T-cell (primary cell): ENCODE measurements at places on chromosomes 1 and 21.

- no peak for DNase-seq
These were observed 16.1 kb downstream of the F5 start for GRCh38 chr1:169570172-169570574.

- DNase-seq = no peak
These were observed 30.0 kb downstream of the IARS2 start for GRCh38 chr1:220123889-220124288.

DNA sequence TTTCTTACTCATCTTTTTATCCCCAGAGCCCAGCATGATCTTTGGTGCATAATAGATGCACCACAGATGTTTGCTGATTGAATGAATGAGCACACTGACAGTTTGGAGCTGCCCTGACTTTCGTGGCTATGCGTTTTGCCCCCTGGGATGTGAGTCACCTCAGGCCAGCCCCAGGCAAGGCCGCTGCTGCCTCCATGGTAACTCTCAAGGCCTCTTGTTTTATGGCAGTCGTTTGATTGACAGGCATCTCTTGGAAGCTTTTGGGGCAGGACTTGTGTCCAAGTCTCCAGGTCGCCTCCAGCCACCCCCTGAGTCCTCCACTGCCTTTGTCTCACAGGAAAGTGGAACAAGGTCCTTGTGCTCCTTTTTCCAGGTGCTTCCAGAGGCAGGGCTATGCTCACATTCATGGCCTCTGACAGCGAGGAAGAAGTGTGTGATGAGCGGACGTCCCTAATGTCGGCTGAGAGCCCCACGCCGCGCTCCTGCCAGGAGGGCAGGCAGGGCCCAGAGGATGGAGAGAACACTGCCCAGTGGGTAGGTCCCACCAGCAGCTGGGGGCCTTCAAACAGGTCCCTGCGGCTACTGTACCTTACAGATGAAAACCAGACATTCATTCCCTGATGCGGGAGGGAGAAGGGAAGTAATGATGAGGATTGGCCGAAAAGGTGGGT, 11.2 kb downstream of the PSEN2 start:
- no peak for DNase-seq

DNA sequence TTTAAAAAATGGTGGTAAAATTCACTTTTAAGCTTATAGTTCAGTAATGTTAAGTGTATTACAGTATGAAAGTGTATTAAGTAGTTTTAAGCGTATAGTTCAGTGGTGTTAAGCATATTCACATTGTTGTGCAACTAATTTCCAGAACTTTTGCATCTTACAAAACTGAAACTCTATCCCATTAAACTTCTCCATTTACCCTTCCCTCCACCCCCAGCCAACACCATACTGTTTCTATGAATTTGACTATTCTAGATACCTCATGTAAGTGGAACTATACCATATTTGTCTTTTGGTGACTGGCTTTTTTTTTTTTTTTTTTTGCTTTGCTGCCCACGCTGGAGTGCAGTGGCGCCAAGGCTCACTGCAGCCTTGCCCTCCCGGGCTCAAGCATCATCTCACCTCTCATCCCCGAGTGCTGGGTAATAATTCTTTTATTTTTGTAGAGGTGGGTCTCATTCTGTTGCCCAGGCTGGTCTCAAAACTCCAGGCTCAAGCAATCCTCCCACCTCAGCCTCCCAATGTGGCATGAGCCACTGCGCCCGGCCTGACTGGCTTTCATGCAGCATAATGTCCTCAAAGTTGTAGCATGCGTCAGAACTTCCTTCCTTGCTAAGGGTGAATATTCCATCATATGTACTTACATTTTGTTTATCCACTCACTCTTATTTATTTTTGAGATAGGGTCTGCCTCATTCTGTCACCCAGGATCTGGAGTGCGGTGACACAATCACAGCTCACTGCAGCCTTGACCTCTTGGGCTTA, 45.1 kb upstream of the BMP8B start:
- DNase-seq = no peak

DNA sequence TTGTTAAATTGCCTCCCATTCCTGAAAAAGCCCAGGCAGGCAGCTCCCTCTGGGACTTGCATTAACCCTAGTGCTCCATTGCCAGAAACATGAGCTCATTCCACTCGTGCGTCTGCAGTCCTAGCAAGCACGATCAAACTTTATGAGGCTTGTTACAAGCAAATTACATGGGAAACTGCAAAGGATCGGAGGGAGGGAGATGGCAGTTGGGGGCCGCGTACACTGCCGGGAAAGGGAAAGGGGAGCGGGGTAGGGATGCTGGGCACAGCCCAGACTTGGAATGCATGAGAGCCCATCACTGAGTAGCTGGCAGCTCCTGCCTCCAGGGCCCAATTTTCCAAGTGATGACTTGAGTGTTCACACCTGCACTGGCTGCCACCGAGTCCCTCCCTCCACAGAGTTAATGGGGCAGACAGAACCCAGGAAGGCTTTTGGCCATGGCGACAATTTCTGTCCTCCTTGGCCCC, 169.9 kb downstream of the BRINP2 start:
- no peak for DNase-seq

GRCh38 chr1:81314513-81315233, 486.1 kb upstream of the ADGRL2 start:
- no peak for DNase-seq

DNA sequence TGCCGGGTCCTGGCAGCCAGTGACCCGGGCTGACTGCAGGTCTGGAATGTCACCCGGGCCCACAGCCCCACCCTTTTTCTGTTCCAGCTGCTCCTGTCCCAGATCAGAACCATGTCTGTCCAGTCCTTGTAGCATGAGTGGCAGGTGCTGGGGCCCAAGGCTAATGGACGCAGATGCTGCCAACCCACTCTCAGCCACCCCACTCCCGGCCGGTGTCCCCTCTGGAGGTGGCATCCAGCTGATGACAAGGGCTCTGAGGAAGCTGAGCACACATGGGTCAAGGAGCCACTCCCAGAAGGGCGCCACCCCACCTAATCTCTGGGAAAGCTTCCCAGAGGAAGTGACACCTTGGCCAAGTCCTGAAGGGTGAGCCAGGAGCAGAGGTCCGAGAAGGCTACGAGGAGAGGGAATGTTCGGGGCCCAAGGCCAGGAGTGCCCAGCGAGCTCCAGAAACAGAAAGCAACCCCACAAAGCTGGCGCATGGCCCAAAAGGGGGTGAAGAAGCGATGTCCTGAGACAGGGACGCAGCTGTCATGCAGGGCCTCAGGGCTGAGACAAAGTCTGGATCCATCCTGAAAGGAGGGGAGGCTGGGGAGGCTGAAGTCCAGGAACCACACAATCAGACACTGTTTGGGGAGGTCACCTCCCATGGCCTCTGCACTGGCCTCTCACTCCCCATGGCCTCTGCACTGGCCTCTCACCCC, 39.5 kb downstream of the ACOT7 start:
- no peak for DNase-seq

GRCh38 chr1:46133181-46133658, 791 bp upstream of the PIK3R3 start:
- DNase-seq = no peak

DNA sequence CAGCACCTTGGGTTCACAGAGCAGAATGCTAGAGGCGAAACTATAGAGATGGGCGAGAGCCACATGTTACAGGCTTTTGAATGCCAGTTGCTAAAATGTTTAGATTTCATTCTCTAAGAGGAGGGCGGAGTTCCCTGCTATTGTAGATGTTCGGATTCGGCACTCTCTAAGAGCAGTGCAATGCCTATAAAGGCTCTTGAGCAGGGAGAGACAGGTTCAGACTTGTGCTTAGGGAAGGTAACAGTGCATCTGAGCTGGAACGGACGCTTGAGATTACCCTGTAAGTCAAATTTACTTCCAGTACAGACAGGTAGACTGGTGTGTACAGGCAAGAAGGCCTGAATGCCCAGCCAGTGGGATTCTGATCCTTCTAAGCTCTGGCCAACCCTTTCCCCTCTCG, 15.3 kb downstream of the LURAP1 start:
- DNase-seq = no peak

DNA sequence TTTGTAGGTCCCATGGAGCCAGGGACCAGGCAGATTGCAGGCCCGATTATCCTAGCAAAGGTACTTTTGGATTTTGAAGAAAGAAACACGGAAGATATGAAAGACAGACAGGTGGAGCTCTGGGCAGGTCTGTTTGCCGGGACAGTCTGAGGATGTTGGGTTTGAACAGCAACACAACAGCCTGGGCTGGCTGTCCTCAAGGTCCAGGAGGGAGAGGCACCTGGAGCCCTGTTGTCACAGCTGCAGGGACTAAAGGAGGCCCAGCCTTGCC, 14.6 kb downstream of the H6PD start:
- DNase-seq = no peak

DNA sequence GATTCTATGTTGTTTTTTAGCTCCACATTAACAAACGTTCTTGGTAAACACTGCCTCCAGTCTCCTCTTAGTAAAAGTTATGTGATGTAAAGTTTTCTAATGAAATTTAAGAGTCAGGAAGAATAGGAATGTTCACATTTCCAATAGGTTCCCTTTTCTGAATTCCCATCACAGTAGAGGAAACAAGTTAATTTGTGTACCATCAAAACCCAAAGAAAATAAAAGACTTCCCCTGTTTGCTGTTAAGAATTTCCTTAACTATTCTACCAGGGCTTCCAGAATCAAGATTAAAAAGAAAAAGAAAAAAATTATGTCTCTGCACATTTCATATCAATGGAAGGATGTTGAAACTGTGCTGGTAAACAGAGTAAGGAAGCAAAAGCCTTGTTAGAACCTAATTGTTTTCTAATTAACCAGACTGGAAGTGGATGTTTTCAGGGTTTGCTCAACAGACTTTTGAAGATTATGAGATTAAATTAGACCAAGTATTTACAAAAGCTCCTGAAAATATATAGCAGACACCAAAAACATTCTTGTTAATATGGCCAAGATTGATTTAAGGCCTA, 43.4 kb upstream of the PALMD start:
- DNase-seq = no peak
